ENCODE measurements at places on chromosomes 2 and 18.

- no peak for DNase-seq
Measured at GRCh38 chr18:58045242-58046092, 1.4 kb downstream of the NEDD4L start.

DNA sequence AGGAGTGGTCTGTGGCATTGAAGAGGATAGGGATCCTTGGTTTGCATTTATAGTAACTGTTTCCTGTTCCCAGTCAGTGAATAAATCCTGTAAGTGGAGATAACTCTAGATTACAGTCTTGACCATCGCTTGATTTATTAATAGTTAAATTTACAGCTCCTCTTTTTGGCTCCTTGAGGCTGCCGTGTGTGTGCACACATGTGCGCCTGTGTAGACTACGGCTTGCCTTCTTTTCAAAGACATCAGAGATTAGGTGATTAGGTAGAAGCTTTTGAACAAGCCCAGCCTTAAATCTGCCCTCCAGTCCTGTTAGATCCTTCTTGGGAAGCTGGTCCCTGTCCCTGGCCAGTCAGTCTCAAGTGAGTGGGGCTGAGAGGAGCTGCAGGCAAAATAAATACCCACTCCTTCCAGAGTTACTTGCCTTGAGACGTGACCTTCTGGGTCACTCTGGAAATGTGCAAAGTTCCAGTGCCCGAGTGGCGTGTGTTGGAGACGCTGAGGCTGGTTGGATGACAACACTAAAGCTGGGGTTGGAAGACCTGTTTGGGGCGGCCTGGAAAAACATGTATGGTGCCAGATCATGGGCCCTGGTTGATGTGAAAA is 32.0 kb downstream of the TCF7L1 start:
- no peak for DNase-seq

DNA sequence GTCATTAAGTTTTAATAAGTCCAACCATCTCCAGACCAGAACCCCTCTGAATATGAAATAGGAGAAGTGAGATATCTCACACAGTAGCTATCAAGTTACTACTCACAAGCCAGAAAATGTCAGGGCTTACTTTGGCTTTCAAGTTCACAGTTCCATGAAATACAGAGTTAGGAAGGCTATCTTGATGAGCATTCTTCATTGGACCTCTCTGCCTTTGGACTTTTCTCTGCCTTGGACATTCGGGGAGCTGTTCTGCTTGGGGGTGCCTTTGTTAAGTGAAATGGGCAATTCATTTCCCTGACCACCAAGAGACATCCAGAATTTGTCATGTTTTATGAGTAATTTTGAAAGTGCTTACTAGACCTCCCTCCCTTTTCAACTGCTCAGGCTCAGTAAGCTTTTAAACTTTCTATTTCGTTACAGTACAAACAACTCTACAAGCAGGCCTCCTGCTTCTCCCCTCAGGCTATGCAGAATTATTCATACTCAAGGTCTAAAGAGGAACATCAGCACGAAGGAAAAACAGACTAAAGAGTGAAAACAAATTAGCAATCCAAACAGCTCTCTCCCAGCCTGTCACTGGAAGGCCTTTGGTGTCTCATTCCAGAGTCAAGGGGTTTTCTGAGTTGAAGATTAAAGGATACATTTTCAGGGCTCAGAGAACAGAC is 95.3 kb downstream of the MREG start:
- no peak for DNase-seq

GRCh38 chr2:115161771-115162493 is 719.5 kb downstream of the DPP10 start:
- DNase-seq, result no peak

DNA sequence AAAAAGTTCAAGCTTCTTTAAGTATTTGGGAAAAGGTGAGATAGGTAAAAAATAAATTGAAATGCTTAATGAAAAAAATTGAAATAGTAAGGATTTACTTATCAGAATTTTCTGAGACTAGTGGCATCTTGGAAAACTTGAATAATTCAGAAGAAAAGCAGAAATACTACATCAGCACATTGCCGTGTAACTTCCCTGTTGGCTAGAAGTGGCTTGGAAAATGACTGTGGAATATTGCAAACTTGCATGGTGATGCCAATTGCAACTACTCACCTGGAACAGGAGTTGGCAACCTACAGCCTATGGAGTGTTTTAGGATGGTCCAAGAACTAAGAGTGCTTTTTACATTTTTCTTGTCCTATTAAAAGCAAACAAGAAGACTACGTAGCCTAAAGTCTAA is 603.5 kb upstream of the VRK2 start:
- no peak for DNase-seq

- no peak for DNase-seq
Measured at GRCh38 chr2:167478196-167478595, 589.9 kb downstream of the XIRP2 start.

GRCh38 chr2:121707920-121708361 is 28.7 kb downstream of the NIFK start:
- DNase-seq, result no peak

GRCh38 chr2:28615706-28616105 is 119.8 kb downstream of the PLB1 start:
- DNase-seq, result no peak

- no peak for DNase-seq
Measured at GRCh38 chr18:7846335-7846734, 279.2 kb downstream of the PTPRM start.

DNA sequence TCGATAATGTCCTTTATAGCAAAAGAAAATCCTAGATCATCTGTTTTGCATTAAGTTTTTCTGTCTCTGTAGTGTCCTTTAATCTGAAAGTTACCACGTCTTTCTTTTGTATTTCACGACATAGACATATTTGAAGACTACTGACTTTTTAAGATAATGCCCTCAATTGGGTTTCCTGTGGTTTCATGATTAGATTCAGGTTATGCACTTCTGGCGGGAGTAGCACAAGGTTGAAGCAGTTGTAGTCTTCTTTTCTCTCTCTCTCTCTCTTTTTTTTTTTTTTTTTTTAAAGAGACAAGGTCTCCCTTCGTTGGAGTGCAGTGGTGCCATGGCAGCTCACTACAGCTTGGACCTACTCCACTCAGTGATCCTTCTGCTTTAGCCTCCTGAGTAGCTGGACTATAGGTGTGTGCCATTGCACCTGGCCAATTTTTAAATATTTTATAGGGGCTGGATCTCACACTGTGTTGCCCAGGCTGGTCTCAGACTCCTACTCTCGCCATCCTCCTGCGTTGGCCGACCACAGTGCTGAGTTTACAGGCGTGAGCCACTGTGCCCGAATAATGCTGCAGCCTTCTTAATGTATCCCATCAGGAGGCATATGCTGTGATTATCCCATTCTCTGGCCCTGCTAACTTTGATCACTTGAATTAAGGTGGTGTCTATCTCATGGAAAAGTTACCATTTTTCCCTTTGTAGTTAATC is 3.9 kb downstream of the INPP4A start:
- DNase-seq, result no peak

DNA sequence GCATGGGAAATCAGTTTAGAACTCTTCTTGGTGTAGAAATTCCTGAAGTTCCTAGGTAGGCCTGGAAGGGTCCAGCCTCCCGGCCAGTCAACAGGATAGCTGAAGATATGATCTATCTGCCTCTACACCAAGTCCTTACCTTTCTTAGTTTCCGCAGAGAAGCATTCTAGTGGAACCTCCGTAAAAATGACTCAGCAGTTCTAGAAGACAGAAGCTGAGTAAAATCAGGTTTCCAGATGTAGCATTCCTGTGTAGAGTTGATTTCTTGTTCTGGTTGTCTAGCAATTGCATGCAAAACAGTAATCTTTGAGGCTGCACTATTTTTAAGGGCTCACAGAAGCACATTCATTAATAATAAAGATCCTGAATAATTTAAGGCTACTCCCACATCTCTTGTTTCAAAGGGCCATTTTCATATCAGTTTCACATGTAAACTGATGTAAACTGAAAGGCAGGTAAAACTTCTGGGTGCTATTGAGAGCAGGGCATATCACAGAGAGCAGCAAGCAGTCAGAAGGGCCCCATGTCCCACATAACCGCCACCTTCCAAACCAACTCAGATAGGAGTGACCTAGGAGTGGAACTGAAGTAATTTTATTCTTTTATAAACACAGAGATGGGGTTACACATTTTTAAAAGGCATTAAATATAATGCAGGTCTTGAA is 3.2 kb upstream of the DYTN start:
- no peak for DNase-seq

GRCh38 chr2:182668671-182669070 is 47.4 kb upstream of the DNAJC10 start:
- DNase-seq, result no peak

DNA sequence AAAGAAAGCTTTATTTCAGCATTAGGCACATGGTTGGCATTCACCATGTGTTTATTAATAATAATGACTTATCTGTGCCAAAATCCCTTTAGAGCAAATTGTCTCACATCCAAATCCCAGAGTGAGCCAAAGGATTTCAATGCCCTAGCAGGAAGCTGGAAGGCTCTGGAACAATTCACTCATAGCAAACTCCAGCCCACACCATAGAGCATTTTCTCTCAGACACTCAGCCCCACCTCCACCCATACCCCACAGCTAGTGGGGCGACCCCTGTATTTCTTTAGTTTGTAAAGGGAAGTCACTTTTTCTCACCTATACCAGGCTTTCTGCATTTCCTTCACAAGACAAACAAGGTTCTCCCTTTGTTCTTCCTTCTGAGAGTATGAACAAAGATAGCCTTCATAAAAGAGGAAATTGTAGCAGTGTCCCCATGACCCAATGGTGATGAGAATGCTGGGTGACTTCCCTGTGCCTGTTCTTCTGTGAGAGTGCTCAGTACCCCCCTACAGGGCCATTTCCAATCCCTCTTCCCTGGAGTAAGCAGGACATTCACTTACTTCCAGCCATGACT is 100.1 kb upstream of the APCDD1 start:
- DNase-seq, result no peak

- no peak for DNase-seq
Measured at GRCh38 chr2:218860950-218861381, 1.4 kb downstream of the WNT6 start.

GRCh38 chr2:52794581-52794980 is 973.0 kb upstream of the CHAC2 start:
- no peak for DNase-seq

GRCh38 chr2:54866868-54867267 is 143.4 kb downstream of the EML6 start:
- DNase-seq, result no peak

- no peak for DNase-seq
Measured at GRCh38 chr2:235757640-235758039, 263.8 kb downstream of the AGAP1 start.

GRCh38 chr2:183995632-183996031 is 602.7 kb upstream of the ZNF804A start:
- no peak for DNase-seq

GRCh38 chr2:234863043-234863934 is 88.5 kb upstream of the SH3BP4 start:
- no peak for DNase-seq

DNA sequence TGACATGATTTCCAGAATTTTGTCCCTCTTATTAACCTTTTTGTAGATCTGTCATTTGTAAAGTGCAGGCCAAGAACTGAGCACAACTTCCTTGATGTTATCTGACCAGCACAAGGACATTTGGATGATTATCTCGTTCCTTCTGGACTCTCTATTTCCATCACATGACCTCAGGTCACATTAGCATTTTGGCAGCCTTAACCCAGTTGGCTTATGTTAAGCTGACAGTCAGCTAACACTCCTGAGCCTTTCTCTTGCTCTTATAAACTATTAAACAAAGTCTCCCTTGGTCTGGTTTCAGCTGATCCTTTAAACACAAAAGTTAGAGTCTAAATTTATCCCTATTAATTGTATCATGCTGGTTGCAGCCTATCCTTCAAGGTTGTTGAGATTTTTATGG is 167.2 kb upstream of the RBBP8 start:
- no peak for DNase-seq

GRCh38 chr18:11987527-11987926 is 6.2 kb downstream of the IMPA2 start:
- DNase-seq, result no peak

DNA sequence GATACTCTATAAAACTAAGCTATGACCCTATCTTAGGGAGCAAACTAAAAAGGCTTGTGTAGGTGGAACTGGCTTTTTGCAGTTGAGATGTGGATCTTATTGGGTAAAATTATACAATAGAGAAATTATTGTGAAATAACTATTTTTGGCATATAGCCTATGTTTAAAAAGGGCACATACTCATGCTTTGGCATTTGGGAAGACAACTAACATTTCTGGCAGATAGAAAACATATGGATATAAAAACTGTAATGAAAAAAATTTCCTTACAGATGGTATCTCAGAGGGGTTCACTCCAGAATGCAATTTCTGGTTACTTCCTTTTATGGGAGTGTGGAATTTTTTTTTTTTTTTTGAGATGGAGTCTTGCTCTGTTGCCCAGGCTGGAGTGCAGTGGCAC is 120.1 kb upstream of the CCDC195 start:
- DNase-seq, result no peak

GRCh38 chr2:164114937-164115336 is 379.1 kb upstream of the FIGN start:
- DNase-seq, result no peak

DNA sequence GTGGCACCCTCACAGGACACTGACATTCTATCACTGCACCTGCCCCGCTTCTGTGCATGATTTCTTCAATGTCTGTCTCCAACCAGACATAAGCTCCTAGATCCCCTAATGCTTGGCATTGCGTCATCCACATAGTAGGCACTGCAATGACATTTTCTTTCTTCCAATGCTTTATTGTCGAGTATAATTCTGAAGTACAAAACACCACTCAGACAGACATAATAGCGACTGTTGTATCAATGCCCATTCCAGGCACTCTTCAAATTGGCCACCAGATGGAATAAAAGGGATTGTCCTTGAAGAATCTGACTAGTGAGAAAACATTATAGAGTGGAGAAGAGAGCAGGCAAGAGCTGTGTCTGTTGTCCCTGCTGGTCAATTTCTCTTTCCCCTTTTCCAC is 89.0 kb downstream of the LPIN1 start:
- DNase-seq, result no peak

DNA sequence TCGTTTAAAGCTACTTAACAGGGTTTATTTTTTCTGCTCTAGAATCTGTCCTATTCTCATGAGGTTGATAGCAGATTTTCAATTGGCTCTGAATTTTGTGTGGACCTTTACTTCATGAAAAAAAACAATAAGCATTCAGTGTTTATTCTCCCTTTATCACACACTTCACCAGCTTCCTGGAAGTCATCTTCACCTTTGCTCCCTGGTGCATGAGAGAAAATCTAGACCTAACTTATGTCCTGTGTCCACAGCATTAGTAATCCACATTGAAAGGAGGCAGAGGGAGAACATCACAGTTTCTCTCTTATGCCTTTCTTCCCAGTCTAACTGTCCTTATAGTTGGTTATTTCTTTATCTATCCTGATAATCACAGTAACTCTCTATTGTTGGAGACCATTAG is 316.1 kb downstream of the PTH2R start:
- DNase-seq, result no peak

- no peak for DNase-seq
Measured at GRCh38 chr18:35464831-35465279, 32.9 kb downstream of the INO80C start.
